ENCODE measurements at places on chromosomes 11 and 22.

DNA sequence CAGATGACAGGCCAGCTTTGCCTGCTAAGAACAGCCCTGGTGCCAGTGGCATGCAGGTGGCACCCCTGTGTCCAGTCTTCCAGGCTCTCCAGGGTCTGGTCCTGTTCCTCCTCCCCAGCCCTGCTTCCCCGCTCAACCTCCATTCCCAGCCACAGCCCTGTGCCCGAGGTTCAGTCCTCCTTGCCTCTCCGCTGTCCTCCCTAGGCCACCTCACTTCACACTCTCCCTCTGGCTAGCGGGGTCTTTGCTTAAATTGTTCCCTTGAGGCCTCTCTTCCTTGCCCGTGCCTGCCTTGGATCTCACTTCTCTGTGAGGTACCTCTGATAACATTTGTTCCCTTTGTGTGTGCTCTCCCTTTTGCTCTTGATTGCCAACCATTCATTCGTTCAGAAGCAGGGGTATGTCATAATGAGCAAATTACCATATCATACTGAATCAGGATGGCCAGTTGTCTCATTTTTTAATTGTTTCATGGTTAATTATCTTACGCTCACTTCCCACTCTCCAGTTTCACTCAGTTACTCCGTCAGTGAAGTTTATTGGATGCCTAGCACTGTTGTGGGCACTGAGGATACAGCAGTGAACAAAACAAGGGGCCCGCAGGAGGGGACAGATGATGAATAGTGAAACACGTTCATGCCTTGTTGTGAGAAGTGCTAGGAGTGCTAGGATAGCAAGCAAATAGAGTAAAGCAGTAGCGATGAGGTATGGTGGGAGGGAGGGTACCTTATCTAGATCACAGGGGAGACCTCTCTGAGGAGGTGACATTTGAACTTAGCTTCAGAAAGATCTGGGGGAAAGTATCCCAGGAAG lies 7.4 kb downstream of the BMAL1 start:
- DNase-seq = no peak

DNA sequence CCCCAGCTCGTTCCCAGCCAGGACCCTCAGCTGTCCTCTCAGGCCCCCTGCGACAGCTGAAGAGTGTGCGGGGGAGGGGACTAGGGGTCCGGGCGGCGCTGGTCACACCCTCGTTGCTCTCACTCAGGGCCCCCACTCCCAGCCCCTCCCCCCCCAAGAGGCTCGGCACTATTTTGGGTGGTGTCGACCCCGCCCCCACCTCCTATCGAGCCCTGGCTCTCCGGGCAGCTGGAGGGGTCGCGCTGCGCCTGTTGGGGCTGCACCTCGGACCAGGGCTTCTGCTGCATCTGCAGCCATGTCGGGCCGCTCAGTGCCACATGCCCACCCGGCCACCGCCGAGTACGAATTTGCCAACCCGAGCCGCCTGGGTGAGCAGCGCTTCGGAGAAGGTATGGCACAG lies at the start of gene HSPB2:
TSS of gene HSPB2 (plus strand) at position 200 of the 400 bp plus-strand sequence. CDS start at position 296, 96 bp downstream.
- DNase-seq = no peak

GRCh38 chr22:23182309-23183060 lies 2.2 kb downstream of the BCR start:
- peak; percentile 30 for DNase-seq

- DNase-seq = no peak
These were observed 66.0 kb downstream of the WNT7B start for GRCh38 chr22:45910928-45911467.

DNA sequence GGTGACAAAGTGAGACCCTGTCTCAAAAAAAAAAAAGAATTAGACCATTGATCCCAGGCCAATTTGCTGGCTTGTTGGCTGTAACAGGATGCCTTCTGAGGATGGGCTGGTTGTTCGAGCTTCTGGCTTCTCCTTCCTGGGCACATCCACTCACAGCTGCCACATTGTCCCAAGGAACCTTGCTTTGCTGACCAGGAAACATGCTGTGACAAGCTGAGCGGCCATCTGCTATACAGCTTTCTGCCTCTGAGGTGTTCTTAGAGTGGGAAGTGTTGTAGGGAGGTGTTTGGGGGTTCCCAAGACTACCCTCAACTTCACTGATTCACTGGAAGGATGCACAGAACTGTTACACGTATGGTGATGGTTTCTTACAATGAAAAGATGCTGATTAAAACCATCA lies 6.5 kb downstream of the SNAP29 start:
- no peak for DNase-seq

GRCh38 chr11:108199446-108200321 lies 22.8 kb downstream of the NPAT start:
- peak; percentile 3 for DNase-seq

Measured in stimulated activated CD8-positive, alpha-beta memory T cell treated with anti-CD3 and anti-CD28 coated beads, Interleukin-4, amount 100 ng/mL, for 4 hours (primary cell).